ENCODE measurements at places on chromosomes 11 and 22.

DNA sequence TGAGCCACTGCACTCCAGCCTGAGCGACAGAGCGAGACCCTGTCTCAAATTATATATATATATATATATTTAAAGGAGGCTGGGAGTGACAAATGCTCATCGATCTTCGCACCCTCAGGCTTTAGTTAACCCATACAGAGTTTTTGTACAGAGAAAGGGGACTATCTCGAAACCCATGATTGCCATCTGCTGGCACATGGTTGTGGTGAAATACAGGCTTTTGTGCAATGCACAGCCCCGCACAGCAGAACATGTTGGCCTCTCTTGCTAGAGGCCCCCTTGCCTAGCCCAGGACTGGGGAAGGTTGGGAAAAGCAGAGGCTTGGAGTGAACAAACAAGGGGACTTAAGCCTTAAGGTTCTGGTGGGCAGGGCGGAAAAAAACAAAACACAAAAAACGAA, 3.6 kb downstream of the MYBPC3 start:
- no peak for DNase-seq

- DNase-seq: no peak
Measured at GRCh38 chr11:79026803-79027445, 413.9 kb downstream of the TENM4 start.

- no peak for DNase-seq
Measured at GRCh38 chr11:28690746-28691145, 582.6 kb downstream of the METTL15 start.

GRCh38 chr11:1827095-1827813, 7.5 kb upstream of the SYT8 start:
- peak; percentile 94 for DNase-seq

GRCh38 chr11:74680703-74681531, 50.3 kb downstream of the CHRDL2 start:
- DNase-seq: peak; percentile 8

DNA sequence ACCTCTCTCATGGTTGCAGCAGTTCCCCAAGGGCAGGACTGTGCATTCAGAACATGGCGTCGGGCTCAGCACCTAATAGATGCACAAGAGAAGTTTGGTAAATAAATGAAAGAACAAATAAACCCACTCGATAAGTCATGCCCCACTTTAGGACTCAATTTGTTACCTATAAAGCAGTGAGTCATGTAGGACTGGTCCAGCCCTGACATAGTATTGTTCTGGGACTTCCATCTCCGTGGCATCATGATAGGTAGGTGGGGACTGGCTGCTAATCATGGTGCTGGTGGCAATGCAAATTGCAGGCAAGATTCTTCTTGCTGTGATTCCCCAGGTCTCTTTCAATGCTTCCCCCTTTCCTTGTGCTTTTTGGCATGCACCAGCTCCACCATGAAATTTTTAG, 118.2 kb upstream of the CSNK2A3 start:
- DNase-seq: no peak

DNA sequence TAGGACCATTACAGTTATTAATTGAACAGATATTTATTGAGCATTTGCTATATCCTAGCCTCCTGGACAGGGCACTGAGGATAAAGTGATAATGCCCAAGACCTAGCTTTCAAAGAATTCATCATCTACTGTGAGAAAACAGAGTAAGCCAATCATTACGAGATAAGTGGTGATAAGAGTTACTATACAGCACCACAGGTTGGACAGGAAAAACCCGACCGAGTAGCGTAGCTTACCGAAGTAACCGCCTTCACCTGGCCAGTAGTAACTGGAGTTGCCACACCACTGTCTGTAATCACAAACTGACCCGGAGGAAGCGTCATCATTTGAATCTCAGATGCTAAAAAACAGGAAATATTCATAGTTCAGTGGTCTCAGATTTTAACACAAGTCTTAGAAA, 10.0 kb upstream of the NFRKB start:
- DNase-seq: no peak

- DNase-seq: peak; percentile 79
Measured at GRCh38 chr11:82733444-82734119, at the start of gene FAM181B. Gene FAM181B (minus strand): TSS chr11:82733864. CDS start chr11:82733729, 135 bp downstream.

- no peak for DNase-seq
Measured at GRCh38 chr11:123545726-123546270, 108.6 kb downstream of the SCN3B start.

GRCh38 chr11:6650980-6651379, 4.6 kb downstream of the DCHS1 start:
- DNase-seq: no peak

DNA sequence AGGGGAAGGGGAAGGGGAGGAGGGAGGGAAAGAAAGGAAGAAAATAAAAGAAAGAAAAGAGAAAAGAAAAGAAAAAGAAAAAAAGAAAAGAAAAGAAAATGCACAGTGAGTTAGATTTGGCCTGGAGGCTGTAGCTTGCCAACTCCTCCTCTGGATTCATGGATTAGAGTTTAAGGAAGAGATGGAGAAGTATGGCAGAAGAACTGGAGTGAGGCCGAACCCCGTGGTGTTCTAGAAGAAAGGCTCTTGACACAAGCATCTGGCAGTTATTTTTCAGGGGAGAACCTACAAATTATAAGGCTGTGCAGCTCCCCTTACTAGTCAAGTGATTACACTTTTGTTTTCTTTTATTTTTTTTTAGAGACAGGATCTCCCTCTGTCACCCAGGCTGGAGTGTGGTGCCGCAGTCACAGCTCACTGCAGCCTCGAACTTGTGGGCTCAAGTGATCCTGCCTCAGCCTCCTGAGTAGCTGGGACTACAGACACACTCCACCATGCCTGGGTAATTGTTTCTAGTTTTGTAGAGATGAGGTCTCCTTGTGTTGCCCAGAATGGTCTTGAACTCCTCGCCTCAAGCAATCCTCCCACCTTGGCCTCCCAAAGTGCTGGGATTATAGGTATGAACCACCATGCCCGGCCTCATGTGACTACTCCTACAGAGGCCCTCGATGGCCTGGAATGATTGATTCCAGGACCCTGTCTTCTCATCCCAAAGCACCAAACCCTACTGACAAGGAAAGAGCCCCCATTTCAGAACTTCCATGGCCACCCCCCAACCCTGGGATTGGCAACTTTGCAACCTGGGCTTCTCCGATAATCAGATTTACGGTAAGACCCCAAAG, 19.5 kb downstream of the ZNF74 start:
- DNase-seq: no peak

- no peak for DNase-seq
Measured at GRCh38 chr11:76686261-76687079, 15.9 kb upstream of the LRRC32 start.

- no peak for DNase-seq
Measured at GRCh38 chr11:102546427-102546826, 15.9 kb upstream of the MMP7 start.

GRCh38 chr22:39432361-39432811, 24.4 kb upstream of the MGAT3 start:
- DNase-seq: no peak

GRCh38 chr11:121309688-121310087, 17.1 kb downstream of the SC5D start:
- no peak for DNase-seq

DNA sequence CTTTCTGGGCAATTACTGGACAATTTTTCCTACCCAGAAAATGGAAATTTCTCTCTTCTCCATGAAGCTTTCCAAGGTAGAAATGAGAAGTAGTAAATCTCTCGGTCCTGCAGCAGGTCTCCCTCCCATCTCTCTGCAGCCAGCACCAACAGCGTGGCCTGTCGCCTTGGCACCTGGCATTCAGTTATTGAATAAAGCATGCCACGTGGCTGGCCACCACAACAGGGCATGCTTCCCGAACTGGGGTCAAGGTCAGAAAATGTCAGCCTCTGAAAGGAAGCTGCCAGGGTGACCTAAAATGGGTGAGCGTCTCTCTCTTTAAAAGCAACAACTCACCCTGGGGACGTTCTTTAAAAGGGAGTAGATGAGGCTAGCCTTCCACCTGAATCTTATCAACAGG, 14.0 kb downstream of the CACNG2 start:
- DNase-seq: no peak

- DNase-seq: no peak
Measured at GRCh38 chr11:9367551-9367950, 16.9 kb upstream of the IPO7 start.

DNA sequence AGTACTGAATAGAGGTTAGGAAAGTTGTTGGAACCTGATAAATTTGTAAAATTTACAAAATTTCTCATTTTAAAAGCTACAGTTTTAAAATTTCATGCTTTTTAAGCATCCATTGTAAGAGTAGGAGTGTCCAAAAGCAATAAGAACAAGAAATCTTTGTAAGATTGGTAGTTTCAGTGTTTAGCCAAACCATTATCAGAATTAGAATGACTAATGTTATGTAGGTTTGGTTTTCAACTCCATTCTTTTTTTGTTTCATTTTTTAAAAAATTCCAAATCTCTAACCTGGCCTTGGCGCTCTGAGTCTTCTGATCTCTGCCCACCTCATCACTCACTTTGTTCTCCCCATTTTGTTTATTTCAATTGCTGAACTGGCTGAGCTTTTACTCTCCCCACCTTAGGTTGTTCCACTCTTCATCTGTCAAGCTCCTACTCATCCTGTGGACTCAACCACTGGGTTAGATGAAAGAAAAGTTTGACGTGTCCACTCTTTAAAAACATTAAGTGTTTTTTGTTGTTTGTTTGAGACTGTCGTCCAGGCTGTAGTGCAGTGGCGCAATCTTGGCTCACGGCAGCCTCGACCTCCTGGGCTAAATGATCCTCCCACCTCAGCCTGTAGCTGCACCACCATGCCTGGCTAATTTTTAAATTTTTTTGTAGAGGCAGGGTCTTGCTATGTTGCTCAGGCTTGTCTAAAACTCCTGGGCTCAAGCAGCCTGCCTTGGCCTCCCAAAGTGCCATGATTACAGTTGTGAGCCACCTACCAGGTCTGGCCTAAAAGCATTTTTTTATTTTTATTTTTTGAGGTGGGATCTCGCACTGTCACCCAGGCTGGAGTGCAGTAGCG, 14.0 kb downstream of the EP300 start:
- no peak for DNase-seq

DNA sequence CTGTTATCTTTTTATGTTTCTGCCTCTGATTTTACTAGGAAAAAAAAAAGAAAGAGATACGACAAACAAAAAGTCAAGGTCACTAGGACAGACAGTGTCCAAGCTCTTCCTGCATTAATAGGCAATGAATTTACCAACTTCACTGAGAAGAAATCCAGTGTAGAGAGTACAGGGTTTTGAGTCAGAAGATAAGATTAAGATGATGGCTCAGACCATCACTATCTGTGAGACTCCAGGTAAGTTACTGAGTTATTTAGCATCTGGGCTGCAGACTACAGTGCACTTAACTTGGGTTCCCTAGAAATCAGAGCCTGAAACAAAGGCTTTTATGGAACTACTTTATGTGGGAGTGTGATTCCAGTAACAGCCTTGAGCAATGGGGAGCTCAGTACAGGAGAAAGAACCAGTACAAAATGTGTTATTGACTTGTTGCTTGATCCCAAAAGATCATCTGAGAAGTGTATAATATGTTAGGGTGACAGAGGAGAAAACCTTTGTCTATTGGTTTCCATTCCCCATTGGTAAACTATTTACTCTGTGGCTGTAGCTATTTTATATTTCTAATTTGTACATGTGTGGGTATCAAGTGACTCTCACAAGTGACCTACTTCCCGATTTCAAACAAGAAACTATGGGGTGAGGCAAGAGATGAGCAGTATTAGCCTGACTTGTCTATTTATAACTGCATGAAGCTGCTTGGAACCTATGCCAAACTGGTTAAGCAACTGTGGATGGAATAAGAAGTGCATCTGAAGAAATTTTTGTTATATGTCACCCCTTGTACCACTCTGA, 395.8 kb downstream of the RAB38 start:
- DNase-seq: no peak

- no peak for DNase-seq
Measured at GRCh38 chr11:36513965-36514364, 3.9 kb upstream of the TRAF6 start.

DNA sequence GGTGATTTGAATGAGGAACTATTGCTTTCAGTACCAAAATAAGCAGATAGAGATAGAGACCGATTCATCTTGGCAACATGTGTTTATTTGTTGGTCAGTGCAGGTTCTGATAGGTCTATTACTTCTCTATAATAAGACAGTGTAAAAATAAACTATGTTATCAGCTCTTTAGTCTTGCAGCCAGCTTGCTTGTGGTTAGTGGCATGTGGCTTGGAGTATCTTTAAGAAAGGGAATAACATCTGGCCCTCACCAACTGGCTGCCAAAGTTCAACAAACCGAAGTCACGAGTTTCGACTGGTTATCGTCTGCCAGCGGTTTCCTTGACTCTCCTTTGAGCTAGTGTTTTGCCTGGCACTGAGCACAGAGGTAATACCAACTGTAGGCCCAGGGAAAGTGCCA, 71.8 kb downstream of the CTTN start:
- no peak for DNase-seq

- DNase-seq: no peak
Measured at GRCh38 chr11:13391217-13391616, 71.8 kb downstream of the BTBD10 start.

- DNase-seq: no peak
Measured at GRCh38 chr11:64268893-64269539, 15.4 kb downstream of the BAD start.

DNA sequence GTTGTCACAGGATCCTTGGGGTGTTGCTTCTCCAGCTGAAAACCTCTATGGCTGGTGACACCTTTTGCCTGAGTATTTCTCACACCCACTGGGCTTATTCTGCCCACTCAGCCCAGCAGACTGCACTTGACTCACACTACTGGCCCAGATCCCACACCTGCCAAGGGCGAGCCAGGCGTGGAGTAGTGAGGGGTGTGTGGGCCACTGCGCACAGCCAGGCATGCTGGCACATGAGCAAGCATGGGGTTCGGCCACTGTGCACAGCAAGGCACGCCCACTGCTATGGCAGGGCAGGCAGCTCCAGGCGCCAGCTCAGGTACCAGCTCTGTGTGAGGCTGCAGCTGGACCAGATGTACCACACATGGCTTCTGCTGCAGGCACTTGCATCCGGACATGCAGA, 116.5 kb upstream of the MTNR1B start:
- peak; percentile 54 for DNase-seq

DNA sequence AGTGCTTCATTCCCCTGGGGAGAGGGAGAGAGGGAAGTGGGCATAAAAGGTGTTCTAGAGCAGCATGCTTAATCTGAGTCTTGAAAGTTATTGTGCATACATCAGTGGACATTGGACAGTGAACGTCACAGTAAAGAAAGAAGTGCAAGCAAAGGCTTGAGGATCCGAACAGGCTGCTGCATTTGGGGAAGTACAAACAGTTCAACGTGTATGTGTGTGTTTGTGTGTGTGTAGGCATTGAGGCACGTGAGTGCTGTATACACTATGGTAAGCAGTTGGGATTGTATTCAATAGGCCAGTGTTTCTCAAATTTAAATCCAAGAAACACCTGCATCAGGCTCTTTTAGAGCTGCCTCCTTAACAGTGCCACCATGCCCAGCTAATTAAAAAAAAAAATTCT, 10.4 kb upstream of the EIF3M start:
- DNase-seq: no peak
